ENCODE measurements at places on chromosomes 1 and 21.

- peak; percentile 47 for DNase-seq
Observed at GRCh38 chr1:15836772-15837669, 10.5 kb upstream of the SPEN start.

DNA sequence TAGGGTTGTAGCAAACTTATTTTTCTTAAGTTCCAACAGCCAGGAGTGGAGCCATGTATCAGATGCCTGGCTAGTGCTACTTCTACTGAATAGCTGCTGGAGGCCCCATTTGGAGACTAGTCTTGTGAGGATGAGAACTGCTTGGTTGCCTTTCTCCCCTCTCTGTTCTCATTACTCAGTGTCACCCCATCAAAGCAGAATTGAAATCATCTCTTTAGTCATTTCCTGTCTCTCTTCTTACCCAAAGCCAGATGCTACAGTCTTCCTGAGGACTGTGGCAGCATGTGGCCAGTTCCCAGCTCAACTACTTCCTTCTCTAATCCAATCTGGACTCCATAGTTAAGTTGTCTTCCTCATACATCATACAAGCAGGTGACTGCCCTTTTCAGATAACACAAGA is 197.5 kb downstream of the BRINP2 start:
- DNase-seq, result no peak

DNA sequence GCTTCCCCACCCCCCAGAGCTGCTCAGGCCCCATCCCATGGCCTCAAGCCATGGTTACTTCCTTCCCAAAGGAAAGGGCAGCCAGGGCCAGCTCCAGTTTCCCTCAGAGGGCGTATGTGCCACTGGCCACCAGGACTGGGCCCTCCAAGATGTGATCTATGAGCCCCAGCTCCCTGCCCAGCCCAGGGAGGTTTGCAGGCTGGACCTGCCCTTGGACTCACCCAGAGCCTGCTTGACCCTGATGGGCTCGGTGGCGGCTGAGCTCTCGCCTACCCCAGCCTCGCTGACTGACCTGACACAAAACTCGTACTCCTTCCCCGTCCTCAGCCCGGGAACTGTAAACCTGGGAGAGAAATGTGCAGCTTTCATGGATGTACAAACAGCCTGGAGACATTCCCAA is 29.6 kb downstream of the MYOM3 start:
- no peak for DNase-seq

GRCh38 chr1:93692983-93693591 is 11.4 kb upstream of the BCAR3 start:
- peak; percentile 28 for DNase-seq

GRCh38 chr1:73701826-73702225 is 496.1 kb downstream of the LRRIQ3 start:
- DNase-seq, result no peak

GRCh38 chr1:226983247-226983991 is 43.3 kb downstream of the COQ8A start:
- DNase-seq, result no peak

GRCh38 chr1:23118957-23119792 is 49.5 kb downstream of the LUZP1 start:
- no peak for DNase-seq

DNA sequence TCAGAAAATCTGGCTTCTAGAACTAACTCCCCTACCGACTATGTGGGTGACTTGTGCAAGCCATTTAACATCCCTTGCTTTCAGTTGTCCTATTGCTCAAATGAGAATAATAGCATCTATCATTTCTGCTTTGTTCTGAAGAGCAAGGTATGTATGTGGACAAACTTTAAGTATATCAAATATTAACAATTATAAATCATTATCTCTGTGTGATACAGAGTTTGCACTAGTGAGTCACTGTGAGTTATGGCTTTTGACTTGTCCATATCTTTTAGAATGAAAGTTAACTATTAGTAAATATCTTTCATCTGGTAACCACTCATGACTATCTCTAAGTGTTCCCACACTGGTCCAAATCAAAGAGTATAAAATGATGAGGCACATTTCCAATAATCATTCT is 812.9 kb upstream of the ADGRL2 start:
- DNase-seq, result no peak

DNA sequence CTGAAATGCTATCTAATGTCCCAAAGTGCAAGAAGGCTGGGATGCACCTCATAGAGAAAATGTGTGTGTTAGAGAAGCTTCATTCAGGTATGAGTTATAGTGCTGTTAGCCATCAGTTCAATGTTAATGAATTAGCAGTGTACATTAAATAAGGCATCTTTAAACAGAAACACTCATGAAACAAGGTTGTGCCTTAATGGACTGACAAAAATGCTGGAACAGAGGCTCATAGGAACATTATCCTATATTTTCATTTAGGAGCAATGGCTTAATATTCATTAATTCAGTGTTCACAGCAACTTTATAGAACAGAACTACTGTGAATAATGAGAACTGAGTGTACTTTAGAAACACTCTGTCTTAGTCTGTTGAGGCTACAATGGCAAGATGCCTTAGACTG is 15.2 kb upstream of the FAM89A start:
- no peak for DNase-seq

DNA sequence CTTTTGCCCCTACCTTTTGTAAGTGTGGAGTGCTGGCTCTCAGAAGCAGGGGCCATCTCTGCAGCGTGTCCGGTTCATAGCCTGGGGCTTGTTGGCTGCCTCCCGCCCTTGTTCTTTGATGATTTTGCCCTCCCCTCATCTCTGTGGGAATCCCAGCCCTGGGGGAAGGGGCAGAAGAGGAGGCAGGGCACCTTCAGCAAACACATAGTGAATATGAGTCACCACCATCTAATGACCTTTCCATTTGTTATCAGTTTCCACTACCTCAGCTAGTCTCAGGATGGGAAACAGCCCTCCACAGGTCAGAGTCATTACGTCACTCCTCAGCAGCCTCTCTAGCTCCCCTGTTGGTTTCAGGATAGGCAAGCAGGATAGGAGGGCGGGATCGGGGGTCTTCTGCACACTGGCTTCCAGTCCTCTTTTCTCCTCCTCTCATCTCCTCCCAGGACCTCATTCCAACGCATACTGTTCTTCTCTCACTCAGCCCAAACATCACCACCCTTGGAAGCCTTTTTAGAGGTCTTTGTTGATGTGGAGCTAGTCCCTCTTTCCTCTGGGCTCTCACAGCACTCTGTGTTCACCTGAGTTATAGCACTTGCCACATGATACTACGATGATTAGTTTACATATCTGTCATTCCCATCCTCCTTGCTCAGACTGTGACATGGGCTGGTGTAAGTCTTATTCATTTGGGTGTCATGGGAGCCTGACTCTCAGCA is 15.8 kb downstream of the GADD45A start:
- no peak for DNase-seq
